ENCODE measurements at places on chromosomes 16 and 17.
A peak's percentile ranks its signal among the peaks of the same experiment; 100 is the strongest.

DNA sequence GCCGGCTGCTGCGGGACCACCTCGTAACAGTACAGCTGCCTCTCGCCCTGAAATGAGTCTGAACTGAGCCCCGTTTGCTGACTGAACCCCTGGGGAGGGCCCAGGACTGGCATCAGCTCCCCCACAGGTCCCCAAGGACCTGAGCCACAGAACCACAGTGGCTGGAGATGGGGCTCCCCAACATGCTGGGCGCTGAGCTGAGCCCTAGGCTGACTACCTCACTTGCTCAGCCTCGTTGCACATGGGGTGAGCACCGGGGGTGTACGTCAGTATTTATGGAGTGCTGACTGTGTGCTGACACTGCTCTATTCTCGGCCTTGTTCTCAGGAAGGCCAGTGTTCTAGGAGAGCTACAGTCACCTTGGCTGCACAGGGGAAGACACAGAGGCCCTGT lies 6.6 kb upstream of the VASN start:
- no peak for ATAC-seq

DNA sequence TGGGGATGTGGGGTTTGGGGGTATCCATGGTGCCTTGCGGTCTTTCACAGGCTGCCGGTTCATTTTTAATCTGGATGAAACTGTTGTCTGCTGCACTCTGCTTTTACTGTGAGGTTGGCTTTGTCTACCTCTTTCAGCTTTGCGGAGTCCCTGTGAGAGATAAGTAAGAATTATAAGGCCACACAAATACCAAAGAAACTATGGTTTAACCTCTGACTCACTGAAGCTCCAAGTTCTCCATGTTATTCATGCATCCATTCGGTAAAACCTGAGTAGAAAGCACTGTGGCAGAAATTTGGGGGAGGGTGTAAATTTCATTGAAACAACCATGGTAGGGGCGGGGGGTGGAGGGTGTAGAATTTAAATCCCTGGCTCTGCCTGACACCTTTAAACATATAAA lies 30.5 kb downstream of the KIAA0753 start:
- no peak for ATAC-seq

- ATAC-seq, result peak; percentile 40
Measured at GRCh38 chr16:63890081-63890480, 1231.8 kb downstream of the CDH11 start.

DNA sequence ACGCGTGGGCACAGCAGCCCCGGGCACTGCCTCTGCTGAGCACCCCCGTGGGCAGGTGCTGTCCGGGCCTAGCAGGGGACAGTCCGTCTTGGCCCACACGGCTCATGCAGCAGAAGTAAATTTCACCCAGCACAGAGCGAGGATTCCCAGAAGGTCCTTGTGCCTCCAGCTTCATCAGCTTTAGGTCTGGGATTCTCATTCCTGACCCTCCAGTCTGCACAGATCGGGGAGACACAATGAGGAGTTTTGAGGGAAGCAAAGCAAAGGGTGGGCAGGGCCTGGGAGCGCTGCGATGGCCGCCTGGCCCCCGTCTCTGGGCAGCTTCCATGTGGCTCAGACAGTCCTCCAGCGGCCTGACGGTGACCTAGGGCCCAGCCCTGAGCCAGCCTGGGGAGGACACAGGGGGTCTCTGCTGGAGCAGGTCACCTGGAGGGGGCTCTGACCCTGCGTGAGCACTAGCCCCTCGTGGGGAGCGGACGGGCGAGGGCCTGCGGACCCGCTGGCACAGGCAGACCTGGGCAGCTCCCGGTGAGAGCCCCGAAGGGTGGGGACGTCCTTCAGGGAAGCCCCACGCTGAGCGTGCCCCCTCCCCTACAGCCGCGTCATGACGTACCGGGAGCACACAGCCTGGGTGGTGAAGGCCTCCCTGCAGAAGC lies 30.7 kb upstream of the CHMP6 start:
- no peak for ATAC-seq

- ATAC-seq, result no peak
Measured at GRCh38 chr17:81127526-81128177, 37.7 kb upstream of the PVALEF start.

GRCh38 chr17:38789185-38789584 lies 10.2 kb downstream of the PIP4K2B start:
- ATAC-seq, result peak; percentile 38

DNA sequence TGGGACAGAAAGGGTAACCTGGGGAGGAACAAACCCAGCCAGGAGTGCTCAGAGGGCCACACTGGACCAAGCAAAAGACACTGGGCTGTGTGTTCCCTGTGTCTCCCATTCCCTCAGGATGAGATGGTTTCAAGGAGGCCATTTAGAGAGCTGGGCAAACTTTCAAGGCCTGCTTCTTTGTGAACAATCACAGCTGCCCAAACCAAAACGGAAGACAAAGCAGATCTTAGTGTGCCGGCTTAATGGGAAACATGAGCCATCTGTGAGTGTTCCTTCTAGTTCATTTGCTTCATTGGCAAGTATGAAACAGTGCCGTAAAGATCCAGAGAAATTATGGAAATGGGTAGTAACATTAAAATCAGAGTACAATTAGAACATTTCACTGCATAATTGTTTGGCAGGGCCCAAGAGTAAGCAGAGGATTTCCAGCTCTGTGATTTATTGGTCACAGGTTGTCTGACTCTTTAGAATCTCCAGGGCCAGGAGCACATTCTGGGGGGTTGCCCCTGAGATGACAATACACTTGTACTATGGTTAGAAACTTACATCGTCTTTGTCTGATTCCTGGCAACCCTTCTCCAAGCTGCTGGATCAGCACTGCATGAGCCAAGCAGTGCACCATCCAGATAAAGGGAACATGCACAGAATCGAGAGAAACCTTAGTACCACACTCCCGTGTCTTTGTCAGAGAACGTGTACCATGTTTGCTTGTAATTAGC lies 412.1 kb downstream of the RBFOX1 start:
- ATAC-seq, result no peak

GRCh38 chr17:74442291-74442669 lies 10.4 kb downstream of the GPRC5C start:
- no peak for ATAC-seq

DNA sequence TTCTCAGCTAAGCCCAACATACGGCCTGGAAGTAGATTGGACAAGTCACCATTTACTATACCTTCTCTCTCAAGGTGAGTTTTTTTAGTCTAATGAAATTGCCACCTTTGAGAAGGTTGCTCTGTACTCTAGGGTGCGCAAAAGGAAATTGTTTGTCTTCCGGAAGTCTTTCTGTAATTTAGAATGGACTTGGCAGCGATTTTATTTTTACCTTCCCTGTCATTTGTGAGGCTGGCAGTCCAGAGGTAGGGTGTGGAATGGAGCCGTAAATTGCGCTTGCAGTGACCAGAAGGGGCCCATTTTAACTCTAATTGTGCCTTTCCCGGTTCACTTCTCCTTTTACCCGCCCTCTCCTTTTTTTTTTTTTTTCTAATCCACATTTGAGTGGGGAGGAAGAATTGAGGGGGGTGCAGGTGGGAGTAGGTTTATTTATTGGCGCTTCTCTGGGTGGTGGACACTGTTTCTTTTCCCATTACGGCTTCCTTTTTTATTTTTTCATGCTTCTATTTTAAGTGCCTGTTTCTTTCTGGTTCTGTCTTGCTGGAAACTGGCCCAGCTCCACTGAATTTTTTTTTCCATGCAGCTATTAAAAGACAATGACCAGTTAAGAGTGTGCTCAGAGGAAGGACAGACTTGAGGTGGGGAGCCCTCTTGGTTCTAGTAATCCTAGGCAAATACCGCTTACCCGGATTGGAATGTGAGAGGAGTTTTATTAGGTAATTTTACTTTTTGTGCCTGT lies 89.7 kb upstream of the CLEC18A start:
- peak; percentile 89 for ATAC-seq

DNA sequence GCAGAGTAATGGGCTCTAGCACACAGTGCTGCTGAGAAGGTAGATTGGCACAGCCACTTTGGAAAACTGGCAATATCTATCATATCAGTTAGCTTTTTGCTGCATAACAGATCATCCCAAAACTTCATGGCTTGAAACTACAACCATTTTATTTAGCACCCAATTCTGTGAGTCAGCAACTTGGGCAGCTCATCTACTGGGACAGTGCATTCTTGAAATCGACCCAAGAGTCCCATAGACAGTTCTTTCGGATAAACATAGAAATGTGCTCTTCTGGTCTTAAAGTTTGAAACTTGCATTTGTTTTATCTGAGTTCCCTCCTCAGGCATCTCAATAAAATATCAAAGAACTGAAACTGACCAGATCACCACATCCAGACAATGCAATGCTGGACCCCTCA lies 76.7 kb downstream of the CEP112 start:
- ATAC-seq, result no peak

- no peak for ATAC-seq
Measured at GRCh38 chr17:72441909-72442308, 321.1 kb downstream of the SOX9 start.

DNA sequence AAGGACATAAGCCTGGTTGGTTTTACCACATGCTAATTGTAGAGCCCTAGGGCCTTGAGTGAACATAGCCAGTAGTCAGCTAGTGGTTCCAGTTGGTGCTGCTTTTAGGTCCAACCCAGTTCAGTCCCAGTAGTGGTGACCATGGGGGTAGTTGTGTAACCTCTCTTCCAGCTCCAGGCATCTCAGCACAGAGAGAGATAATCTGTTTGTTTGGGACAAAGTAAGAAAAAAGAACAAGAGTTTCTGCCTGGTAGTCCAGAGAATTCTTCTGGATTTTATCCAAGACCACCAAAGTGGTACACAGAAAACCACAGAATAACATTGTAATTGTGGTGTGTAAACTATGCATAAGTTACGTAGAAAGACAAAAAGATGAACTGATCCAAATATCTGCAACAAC lies 5.2 kb upstream of the CCL13 start:
- ATAC-seq, result no peak

DNA sequence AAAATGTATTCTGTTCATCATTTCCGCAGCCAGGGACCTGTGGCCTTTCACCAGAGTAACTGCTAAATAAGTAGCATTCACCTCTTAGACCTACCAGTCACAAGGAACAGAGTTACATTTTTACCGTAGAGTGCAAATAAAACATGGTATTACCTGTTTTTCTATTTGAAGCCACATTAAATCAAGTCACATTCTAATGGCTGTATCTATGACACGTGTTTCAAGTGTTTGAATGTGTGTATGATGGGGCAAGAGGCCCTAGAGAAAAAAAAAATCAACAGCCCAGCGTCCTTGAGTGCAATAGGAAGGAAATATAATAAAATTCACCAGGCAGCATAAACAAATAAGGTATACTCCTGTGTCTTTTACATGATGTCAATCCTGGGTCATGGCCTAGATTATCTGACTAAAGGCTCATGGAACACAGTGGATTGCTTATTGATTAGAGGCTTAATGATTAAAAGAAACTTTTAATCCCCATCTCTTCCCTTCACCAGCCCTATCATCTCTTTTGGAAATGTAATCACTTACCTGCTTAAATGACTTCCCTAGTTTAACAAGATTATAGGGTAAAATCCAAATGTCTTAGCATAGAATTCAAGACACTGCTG lies 168.7 kb upstream of the CDH5 start:
- no peak for ATAC-seq

DNA sequence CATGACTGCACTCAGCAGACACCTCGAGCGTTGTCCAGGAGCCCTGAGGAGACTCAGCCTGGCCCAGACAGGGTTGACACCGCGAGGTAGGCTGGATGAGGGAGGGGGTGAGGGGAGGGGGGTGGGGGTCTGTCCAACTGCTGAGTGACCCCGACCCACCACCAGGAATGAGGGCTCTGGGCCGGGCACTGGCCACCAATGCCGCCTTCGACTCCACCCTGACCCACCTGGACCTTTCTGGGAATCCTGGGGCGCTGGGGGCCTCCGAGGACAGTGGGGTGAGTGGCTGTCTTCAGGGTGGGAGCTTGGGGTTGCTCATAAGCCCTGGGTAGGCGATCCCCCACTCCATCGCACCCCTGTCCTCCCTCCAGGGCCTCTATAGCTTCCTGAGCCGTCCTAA lies 2.7 kb downstream of the CARMIL2 start:
- no peak for ATAC-seq

DNA sequence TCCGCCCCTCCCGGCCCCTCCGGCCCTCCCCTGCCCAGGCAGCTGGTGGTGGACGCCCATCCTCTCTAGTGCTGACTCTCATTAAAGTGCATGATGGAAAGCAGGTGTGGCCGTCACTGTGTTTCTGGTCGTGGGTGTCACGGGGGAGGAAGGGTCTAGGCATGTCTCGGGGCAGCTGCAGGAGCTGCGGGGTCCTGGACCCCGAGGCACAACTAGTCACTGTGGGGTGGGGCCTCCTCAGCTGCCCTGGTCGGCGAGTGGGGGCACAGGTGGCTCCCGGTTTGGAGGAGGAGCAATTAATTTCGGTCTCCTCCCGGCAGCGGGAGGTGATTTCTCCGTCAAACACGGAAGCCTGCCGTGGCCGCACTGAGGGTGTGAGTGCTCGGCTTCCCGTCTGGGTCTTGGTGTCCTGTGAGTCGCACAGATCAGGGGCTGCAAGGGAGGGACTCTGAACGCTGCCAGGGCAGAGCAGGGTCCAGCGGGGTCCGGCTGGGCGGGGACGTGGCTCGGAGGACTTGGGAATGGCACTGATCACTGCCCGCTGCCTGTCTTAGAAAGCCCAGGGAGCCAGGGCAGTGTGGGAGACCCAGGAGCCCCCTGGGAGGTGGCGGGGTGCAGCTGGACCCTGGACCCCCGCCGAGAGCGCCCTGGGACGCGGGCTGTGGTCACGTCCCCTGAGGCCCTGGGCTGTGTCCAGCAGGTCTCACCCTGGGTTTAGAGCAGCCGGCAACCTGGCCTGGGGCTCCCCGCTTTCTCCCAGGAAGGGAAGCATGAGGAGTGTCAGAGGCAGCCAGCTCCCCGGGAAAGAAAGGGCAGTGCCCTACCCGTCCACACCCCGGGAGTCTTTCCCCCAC lies 3.3 kb downstream of the TPSD1 start:
- peak; percentile 23 for ATAC-seq

- peak; percentile 62 for ATAC-seq
Measured at GRCh38 chr17:55421179-55421934, at the start of gene MMD. Gene MMD, minus strand, starts transcription at chr17:55421835. Its CDS starts 140 bp downstream, at chr17:55421695.

GRCh38 chr17:9271989-9272388 lies 250.7 kb downstream of the NTN1 start:
- ATAC-seq, result peak; percentile 75

GRCh38 chr17:30333503-30334360 lies at the start of gene TMIGD1:
Gene TMIGD1, minus strand, starts transcription at chr17:30334057. Its CDS starts 1,924 bp downstream, at chr17:30332133.
- no peak for ATAC-seq
